ENCODE measurements at places on chromosomes 16 and 17. TPM values are rescaled to one million over a fixed set of nuclear protein-coding genes. Genes with fewer than 3 reads are reported as not detected.
A peak's percentile ranks its signal among the peaks of the same experiment; 100 is the strongest.

ITGAL gene
- 62.8 TPM for total RNA-seq

DNA sequence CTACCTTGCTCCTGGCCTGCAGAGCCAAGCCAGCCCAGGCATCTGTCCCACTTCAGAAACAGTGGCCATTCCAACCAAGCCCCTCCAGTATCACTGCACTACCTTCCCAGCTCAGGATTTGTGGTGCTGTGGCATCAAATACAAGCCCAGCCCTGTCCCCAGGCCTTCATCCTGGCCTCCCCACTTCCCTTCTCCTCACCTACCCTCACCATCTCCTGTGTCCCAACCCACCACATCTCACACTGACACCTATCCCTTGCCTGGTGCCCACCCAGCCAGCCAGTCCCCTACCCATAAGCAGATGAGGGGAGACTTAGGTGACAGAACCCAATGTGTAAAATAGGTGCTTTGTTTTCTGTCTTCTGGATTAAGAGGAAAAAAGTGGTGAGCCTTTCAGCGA, 66.0 kb upstream of the CDH5 start:
- DNase-seq, result no peak

GRCh38 chr17:71681427-71682173, 439.2 kb upstream of the SOX9 start:
- no peak for DNase-seq

- peak; percentile 80 for DNase-seq
Measured at GRCh38 chr16:28309811-28310311, 17.5 kb downstream of the SBK1 start.

- DNase-seq, result no peak
Measured at GRCh38 chr17:72580321-72581127, 459.7 kb downstream of the SOX9 start.

DNA sequence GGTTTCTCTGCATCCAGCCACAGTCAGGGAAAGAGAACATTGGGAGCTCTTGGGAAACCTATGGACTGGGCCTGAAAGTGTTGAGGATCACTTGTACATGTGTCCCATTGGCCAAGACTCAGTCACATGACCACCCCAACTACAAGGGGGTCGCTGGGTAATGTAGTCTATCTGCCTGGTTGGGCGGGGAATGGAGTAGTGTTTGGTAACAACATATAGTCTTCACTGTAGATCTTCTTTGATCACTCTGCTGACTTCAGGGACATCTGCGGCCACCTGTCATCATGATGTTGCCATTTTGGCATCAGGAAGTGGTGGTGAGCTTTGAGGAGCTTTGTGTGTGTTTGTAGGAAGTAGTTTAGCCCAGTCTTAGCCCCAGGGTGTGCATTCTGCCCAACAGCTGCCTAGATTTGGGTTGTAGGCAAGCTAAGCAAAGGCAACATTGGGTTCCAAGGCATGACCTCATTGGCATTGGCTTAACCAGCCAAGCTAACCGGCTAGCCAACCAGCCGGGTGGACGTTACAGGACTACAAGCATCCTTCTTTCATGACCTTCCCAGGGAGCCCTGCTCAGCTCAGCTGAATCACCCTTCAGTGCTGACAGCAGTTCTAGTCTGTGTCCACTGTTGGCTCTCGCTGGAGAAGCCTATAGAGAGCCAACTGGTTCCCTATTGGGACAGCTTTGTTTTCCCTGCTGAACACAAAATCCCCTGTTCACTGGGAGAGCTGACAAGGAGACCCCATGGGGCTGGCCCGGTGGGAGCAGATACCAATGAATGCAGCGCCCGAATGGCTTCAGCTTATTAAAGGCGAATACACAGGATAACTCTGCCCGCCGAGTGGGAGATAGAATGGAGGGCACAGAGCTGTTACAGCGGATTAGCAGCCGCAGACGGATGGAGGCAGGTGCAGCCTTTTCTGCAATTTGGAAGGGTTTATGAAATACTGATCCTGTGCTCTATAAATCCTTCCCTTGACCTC, 178.6 kb downstream of the NTN1 start:
- no peak for DNase-seq

DNA sequence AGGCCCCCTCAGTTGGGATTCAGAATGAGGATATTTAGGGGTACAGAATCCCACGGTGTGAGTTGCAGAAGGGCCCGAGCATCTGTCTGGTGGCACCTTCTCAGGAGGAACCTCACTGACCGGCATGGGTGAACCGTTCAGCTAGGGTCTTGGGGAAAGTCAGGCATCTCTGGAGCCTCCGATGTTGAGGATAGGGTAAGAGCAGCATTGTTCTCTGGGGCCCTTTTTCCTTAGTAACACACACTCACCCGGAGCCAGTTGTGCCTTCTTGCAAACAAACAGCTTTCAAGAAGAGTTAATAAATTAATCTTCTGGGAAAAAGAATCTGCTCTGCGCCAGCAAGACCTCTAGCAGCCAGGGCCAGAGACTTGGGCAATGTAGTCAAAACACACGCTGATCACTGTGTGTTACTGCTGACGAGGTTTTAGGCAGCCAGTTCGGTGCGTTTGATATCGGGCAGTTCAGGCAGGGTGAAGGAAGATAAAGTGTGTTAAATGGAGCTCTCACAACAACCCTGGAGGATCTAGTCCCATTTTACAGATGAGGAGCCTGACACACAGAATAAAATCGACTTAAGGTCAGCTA, 48.9 kb downstream of the MSI2 start:
- DNase-seq, result no peak

DNA sequence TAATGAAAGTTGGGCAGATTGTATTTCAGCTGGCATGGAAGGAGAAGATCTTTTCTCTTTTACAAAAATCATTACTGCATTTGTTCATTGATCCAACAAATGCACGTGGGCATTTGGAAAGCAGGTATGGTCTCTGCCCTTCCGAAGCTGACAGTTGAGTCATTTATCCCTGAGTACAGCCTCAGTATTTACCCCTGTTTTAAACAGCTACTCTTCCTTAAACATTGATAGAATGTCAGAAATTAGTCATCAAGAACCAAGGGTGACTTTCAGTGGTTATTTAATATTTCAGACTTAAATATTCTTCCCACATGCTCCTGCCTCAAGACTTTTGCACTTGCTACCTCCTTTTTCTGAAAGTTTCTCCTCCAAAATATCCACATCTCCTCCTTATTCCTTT, 226.7 kb upstream of the HSBP1 start:
- DNase-seq, result no peak

PERCC1 gene
- total RNA-seq, result not detected

STH gene
- not detected for total RNA-seq

DNA sequence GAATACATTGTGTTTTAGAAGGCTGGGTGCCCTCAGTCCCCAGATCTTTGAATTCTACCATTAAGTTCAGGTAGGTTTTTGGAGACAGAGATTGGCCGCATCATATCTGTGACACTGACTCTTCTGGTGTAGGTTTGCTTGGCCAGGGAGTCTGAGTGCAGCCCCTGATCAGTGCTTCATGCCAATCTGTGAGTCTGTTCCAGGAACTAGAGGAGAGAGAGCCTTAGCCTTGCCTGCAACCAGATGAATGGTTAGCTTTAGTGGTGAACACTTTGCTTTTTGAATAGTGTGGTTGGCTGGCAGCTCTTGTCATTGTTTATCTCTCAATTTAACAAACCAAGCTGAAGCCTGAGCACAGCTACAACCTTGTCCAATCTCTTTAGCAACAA, 87.8 kb downstream of the PLXDC1 start:
- no peak for DNase-seq

CHST5 gene
- not detected for total RNA-seq

NPIPA8 gene
- total RNA-seq, result 0.67 TPM

ASGR1 gene
- 4.3 TPM for total RNA-seq

ZG16 gene
- total RNA-seq, result not detected

- no peak for DNase-seq
Measured at GRCh38 chr16:2663553-2664546, 18.5 kb upstream of the KCTD5 start.

DNA sequence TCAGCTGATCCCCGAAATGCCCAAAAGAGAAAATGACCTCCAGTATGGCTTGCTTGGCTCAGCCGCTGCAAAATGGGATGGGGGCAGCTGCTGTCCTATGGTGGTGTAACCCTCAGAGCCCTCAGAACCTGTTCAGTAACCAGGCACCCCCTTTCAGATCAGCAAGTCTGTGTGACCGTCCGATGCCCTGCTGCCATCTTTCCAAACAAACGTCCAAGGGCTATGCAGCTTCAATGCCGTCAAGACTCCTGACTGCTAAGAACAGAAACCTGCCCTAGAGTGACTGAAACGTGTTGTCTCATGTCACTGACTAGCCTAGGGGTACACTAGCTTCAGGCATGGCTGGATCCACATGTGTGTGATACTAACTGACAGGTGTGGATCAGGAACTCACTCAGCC, 70.4 kb downstream of the GNAO1 start:
- DNase-seq, result no peak

GRCh38 chr16:78953526-78953925, 647.0 kb downstream of the MAF start:
- DNase-seq, result no peak

DNA sequence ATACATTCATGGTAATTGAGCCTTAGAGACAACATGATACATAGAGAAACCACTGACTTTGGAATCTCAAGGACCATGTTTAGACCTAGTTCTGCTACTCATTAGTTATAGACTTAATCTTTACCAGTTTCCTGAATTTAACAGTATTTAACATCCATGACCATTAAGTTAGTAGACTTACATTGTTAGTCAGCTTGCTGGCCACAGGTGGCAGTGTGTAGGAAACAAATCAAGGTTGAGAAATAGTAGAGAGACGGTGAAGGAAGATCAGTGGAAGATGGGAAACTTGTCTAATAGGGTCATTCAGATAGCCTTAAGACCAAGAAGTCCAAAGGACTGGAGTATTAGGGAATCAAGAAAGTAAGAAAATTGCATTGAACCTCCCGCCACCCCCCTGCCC, 31.0 kb downstream of the OMG start:
- DNase-seq, result no peak

GRCh38 chr16:47574091-47575054, 113.2 kb downstream of the PHKB start:
- no peak for DNase-seq

KCNH6 gene
- total RNA-seq, result not detected

DNA sequence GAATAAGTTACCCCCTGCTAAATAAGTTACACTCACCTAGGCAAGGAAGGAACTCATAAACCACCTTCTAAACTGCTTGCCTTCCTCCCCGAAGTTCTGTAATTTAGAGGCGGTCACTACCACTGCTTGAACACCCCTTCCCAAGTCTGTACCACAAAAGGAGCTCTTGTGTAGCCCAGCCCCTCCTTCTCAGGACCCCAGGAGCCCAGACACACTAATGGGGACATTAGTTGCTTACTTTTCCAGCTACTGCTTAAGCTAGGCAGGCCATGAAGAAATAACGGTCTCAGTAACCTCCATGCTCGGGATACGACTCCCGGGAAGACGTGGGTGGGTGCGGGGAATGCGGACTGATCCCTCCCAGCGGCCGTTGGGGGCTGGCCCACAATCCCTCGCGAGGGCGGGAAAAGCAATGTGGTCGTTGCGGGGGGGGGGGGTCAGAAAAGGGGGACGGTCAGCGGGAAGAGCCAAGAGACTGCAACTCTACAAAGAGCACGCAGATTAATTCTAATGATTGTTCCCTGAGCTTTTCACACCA, at the start of gene TEX14:
TEX14 (minus strand) TSS at position 345 of the 538 bp plus-strand sequence. CDS start 40,044 bp downstream, outside the sequence.
- DNase-seq, result no peak

TMEM256 gene
- total RNA-seq, result 45.2 TPM

MYOCD gene
- 4.1 TPM for total RNA-seq

PDIA2 gene
- 0.96 TPM for total RNA-seq

ABCA9 gene
- total RNA-seq, result 11.1 TPM

DNA sequence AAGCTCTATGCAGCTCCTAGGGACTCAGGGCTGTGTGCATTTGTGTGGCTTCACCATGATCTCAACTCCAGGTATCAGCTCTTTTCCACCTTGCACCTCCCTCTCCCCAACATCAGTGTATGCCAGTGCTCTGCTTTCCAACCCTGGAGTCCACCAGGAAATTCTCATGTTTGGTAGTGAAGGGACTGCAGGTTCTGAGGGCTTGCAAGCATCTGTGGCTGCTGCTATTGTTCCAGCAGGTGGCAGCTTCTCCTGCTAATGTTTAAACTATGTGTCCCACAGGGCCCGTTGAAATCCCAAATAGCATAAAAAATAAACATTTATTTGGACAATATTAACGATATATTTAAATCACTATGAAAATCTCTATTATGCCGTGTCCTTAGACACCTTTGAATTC, 82.0 kb downstream of the RGS9 start:
- no peak for DNase-seq

GRCh38 chr17:55086635-55087058, 118.1 kb downstream of the STXBP4 start:
- no peak for DNase-seq

TAT gene
- not detected for total RNA-seq

GRCh38 chr17:62780269-62780668, 27.8 kb downstream of the MARCHF10 start:
- peak; percentile 90 for DNase-seq

RPTOR gene
- total RNA-seq, result 35.4 TPM

- DNase-seq, result no peak
Measured at GRCh38 chr16:65218348-65218747, 96.5 kb upstream of the CDH11 start.

Data from upper lobe of right lung (tissue), 1 donor.